ENCODE measurements at places on chromosomes 3 and 15. TPM values are rescaled to one million over a fixed set of nuclear protein-coding genes. Genes with fewer than 3 reads are reported as not detected.

GJD2 gene
- total RNA-seq, result not detected

GOLGA8S gene
- under 0.01 TPM for total RNA-seq

ZNF860 gene
- total RNA-seq, result 0.32 TPM

PIK3CB gene
- total RNA-seq, result 3.9 TPM

ADPRH gene
- total RNA-seq, result 1.7 TPM

CYP8B1 gene
- total RNA-seq, result not detected

CNTN4 gene
- not detected for total RNA-seq

DNAH1 gene
- total RNA-seq, result 4.8 TPM

VIPR1 gene
- not detected for total RNA-seq

SLC30A4 gene
- 7.3 TPM for total RNA-seq

AGBL1 gene
- not detected for total RNA-seq

GPR149 gene
- total RNA-seq, result not detected

TMEM266 gene
- 0.17 TPM for total RNA-seq

HYKK gene
- total RNA-seq, result 1.7 TPM

SKOR1 gene
- total RNA-seq, result 0.16 TPM

GPR171 gene
- not detected for total RNA-seq

EPHB1 gene
- 0.63 TPM for total RNA-seq

GRIP2 gene
- total RNA-seq, result 0.09 TPM

SCN11A gene
- not detected for total RNA-seq

XCR1 gene
- not detected for total RNA-seq

ITPKA gene
- 5.2 TPM for total RNA-seq

SRP14 gene
- 259 TPM for total RNA-seq

CDV3 gene
- total RNA-seq, result 76.8 TPM

ARRDC4 gene
- 7.7 TPM for total RNA-seq

CHDH gene
- total RNA-seq, result 0.09 TPM

TEX55 gene
- total RNA-seq, result not detected

SLC49A4 gene
- total RNA-seq, result 7.6 TPM

LNP1 gene
- total RNA-seq, result 3.9 TPM

FBXO40 gene
- total RNA-seq, result not detected

SLC12A8 gene
- total RNA-seq, result 2.8 TPM

HIGD2B gene
- total RNA-seq, result under 0.01 TPM

TGM5 gene
- total RNA-seq, result not detected

LEO1 gene
- 35.8 TPM for total RNA-seq

CLDN16 gene
- not detected for total RNA-seq

LRRC31 gene
- total RNA-seq, result not detected

SGO1 gene
- total RNA-seq, result 0.17 TPM

MOBP gene
- not detected for total RNA-seq

ATP6V1A gene
- total RNA-seq, result 61.8 TPM

EFHB gene
- not detected for total RNA-seq

CSPG4 gene
- total RNA-seq, result 42.1 TPM

TMEM41A gene
- total RNA-seq, result 5.5 TPM

ZBTB11 gene
- total RNA-seq, result 16.2 TPM

LMAN1L gene
- total RNA-seq, result not detected

HESX1 gene
- 0.79 TPM for total RNA-seq

SH3GL3 gene
- total RNA-seq, result 0.16 TPM

EPB42 gene
- not detected for total RNA-seq

DNASE1L3 gene
- not detected for total RNA-seq

ZBTB20 gene
- total RNA-seq, result 12.0 TPM

ASB14 gene
- total RNA-seq, result 0.17 TPM

Data from bronchial smooth muscle cell (primary cell).